Hematopoietic multipotent progenitor cell treated with erythropoietin and hydrocortisone succinate and interleukin-3 and kit ligand, for 8 days (in vitro differentiated cells): ENCODE measurements at places on chromosomes 4 and X.

DNA sequence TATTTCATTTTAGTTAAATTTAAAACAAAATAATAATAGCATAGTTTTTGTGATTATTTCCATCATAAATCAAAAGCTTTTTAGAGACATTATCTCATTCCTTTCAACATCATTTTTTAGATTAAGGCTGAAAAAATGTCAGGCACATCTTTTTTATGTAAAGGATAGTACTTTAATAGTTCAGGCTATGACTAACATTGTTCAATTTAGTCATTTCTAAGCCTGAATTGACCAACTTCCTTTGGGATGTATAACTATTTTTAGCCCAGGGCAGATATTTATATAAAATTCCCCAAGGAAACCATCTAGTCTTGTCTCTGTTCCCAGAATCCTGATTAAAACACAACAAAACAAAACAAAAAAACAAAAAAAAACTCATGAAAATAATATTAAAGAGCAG, 145.6 kb upstream of the PCDH18 start:
- no peak for DNase-seq

GRCh38 chrX:154748712-154749339, 2.1 kb downstream of the GAB3 start:
- peak; percentile 83 for DNase-seq

DNA sequence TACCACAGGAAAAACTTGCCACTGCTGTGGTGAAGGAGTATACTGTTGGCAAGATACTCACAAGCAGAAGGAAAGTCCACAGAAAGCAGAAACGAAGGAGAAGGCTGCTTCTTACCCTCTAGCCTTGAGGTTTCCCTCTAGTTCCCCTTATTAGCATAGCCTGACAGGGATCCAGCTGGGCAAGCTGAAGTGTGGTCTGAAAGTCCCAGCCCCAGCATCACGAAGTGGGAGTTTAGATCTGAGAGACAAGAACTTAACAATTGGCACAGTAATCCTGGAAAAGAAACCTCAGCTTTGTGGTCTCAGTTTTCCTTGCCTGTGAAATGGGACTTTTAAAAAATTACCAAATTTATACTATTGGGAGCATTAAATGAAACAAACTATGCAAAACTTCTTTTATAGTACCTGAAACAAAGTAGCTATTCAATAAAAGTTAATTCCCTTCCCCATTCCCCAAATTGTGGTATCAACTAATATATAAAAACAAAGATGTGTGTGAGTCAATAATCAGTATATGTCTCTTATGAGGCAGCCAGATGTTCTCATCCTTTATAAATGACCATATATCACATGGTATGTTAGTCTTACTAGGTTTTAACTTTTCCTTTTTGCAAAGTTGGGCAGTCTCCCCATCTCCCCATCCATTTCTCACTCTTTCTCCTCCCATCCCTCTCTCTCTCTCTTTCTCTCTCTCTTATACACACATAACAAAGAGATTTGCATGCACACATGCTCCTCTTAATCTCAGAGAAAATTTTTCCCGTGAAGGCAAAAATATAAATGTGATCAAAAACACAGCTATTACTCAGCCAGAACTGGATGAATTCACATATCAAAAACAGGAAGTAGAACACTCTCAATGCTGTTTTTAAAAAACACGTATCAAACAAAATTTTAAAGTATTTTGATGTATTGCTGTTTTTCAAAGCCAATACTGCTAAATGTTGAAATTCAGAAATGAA, 57.8 kb downstream of the SCFD2 start:
- DNase-seq = no peak

DNA sequence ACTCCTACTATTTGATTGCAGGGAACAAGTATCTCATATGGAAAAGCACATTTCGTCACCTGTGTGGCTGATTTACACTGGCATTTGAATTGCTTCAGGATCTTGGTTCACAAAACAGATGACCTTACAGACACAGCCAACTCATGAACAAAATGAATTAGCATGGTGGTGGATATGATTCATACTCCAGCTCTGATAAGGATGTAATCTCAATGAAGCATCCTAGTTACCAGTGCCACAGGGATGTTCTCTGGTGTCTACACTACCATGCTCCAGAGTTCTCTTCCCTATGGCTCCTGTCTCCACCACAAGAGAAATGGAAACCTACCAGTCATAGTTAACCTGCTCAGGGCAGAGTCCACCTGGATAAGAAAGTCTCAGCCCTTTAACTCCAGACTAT, 40.7 kb downstream of the TEC start:
- peak; percentile 63 for DNase-seq

- no peak for DNase-seq
These were observed 30.9 kb downstream of the RNF150 start for GRCh38 chr4:141102367-141102766.

GRCh38 chr4:69489856-69490255, 5.8 kb downstream of the UGT2B4 start:
- no peak for DNase-seq

GRCh38 chr4:15362541-15362940, 65.3 kb upstream of the C1QTNF7 start:
- DNase-seq = no peak

DNA sequence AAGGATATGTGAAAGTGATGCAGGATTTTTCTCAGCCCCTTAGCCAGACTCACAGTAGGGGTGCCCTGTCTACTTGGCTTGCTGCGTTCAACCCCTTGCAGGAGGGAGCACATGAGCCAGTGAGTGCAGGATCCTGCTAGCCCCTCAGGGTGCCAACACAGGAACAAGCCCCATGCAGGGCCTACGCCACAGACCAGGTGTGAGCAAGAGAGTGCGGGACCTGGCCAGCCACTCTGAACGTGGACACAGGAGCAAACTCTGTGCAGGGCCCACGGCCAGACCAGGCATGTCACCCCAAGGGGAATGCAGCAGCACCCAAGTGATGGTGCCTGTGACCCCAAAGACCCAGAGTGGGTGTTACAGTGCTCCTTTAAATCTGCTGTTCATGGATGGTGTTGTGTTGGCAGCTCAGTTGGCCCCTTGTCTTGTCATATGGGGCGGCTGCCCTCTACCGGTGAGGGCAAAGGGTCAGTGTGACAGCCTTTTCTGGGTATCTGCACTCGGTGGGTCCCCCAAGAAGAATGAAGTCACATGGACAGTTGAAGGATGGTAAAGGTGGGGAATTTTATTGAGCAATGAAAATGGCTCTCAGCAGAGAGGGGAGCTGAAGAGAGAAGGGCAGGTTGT, 188.4 kb upstream of the MAOA start:
- DNase-seq = no peak

DNA sequence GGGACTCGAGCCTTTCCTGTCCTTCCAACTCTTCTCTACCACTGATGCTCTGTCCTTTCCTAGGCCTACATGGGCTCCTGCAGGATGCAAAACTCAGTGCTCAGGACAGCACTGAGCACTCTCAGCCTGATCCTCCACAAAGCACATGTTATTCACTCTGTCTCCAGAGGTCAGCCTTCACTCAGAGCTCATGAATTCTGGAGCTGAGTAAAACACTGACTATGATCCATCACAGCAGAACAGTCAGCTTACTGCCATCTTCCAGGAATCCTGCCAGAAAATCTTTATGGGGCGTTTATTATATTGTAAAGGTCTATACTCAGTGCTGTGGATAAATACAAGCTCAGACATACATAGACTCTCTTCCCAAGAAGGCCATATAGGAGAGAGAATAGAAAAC, 121.5 kb upstream of the CPEB2 start:
- no peak for DNase-seq
